Substantia nigra (tissue), 51 donors: ENCODE measurements at places on chromosomes 1 and 21.

- DNase-seq, result no peak
These were observed 120.1 kb downstream of the SEC16B start for GRCh38 chr1:177849579-177850290.

DNA sequence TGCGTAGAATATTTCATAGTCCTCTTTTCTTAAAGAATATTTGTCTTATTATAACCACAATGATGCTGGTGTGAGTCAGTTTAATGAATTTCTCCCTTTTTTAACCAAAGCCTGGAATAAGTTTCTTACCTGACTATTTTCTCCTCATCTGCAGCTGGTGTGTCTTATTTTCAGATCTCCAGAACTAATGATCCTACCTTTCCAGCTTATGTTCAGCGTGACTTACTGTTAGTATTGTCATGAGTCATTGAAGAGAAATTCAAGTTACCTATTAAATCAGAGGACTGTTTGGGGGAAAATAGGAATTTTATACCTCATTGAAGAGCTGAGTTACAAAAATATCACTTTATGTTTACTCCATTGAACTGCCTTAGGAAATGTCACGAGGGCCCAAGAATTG is 482.1 kb downstream of the RWDD3 start:
- no peak for DNase-seq

DNA sequence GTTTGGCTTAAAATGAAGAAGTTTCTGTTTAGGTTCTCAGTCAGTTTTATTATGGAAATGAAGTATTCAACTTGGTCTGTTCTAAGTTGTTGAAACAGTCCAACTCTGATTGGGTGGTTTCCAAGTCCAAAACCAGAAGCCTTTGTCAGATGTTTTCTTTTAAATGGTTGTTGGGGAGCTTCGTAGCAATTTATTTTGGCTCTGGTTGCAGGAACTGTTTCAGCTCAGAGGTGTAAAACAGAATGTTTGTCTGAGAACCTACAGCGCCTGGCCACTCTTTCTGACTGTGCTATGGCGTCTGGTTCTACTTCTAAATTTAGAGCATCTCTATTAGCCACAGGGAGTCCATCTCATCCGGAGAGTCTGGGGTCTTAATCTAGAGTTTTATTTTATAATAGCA is 582.6 kb upstream of the TMPRSS15 start:
- DNase-seq, result no peak

GRCh38 chr1:9680091-9680490 is 28.6 kb downstream of the PIK3CD start:
- no peak for DNase-seq

- no peak for DNase-seq
These were observed 499 bp downstream of the C1QA start for GRCh38 chr1:22636927-22637326.

GRCh38 chr21:40672602-40673001 is 174.4 kb downstream of the DSCAM start:
- DNase-seq, result no peak

- no peak for DNase-seq
These were observed 2.4 kb downstream of the CCN1 start for GRCh38 chr1:85582687-85583591.

- no peak for DNase-seq
These were observed 208.7 kb upstream of the CSF3R start for GRCh38 chr1:36691374-36691773.

DNA sequence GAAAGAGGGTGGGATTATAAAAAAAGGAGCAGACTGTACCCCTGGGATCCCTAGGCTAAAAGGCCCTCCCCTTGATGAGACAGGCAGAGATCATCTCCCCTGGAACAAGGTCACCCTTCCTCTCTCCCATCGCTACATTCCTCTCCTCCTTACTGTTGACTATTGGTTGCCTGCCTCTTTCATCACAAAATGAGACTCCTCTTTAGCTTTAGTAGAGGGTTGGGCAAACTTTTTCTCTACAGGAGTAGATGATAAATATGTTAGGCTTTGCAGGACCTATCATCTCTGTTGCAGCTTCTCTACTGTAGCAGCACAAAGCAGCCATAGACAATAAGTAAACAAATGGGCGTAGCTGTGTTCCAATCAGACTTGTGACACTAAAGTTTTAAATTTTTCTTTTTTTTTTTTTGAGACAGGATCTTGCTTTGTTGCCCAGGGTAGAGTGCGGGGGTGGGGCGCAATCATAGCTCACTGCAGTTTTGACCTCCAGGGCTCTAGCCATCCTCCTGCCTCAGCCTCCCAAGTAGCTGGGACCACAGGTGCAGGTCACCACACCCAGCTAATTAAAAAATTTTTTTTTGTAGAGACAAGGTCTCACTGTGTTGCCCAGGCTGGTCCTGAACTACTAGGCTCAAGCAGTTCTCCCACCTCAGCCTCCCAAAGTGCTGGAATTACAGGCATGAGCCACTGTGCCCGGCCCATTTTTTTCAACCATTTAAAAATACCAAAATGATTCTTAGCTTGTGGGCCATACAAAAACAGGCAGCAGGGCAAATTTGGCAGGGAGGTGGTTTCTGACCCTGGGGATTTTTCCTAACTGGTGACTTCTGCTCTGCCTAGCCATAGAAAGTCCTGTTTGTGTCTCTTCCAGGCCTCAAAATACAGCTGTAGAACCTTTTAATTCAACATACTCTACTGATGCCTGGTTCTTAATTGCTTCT is 15.1 kb downstream of the MCL1 start:
- no peak for DNase-seq

DNA sequence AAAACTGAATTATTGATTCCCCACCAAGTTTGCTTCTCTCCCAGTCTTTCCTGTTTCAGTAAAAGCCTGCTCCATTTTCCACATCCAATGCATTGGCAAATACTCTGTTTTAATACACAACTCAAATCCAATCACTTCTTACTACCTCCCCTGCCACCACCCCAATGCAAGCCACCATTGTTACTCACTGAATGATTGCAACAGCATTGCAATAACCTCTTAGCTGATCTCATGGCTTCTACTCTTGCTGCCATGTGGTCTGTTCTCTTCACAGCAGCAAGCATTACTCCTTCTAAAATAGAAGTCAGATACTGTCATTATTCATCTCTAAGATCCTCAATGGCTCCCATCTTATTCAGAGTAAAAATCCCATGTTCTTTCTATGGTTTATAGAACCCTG is 123.4 kb downstream of the ATP6V1G3 start:
- DNase-seq, result no peak

- no peak for DNase-seq
These were observed 1596.9 kb downstream of the PLA2G4A start for GRCh38 chr1:188425687-188426086.

- no peak for DNase-seq
These were observed 45.1 kb upstream of the GUCA2A start for GRCh38 chr1:42209526-42210251.

- no peak for DNase-seq
These were observed 7.0 kb downstream of the NAV1 start for GRCh38 chr1:201545851-201546492.

DNA sequence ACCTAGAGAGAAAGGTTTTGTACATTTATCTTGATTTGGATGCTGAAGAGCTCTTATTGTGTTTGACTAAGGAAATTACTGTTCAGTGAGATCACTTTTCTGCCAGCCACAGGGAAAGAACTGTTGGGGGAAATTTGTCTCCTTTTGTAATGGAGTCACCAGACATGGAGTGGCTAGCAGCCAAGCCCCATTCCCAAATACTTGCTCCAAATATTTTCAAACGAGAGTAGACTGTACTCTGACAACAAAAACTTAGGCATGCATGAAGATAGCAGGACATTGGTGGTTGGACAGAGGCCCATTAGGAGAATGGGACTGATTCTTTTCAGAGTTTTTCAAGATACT is 21.1 kb downstream of the IPO9 start:
- no peak for DNase-seq
